HCT116 (cell line): ENCODE measurements at places on chromosomes 11 and 22. TPM values are rescaled to one million over a fixed set of nuclear protein-coding genes. Genes with fewer than 3 reads are reported as not detected.

DNA sequence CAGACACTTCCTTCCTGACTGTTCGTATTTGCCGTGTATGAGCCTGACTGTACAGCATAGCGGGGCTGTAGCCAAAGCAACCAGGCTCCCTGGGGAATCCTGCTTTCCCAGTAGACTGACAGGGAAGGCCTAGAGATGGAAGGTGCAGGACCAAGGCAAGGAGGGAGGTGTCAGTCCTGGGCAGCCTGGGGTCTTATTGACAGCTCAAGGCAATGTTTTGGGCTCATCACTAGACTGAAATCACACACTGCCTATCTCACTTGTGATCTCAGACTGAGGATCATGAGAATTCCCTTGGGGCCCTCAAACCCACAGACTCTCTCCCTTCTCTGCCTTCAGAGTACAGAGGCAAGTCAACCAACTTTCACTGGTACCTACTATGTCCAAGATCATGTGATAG, 346.8 kb upstream of the NARS2 start:
- no peak overlapping the region for H3K4me3 ChIP-seq
- H3K27me3 ChIP-seq = peaks cover 55% of the 10 kb centered on the region
- DNase-seq = no peak
- H3K4me1 ChIP-seq = no peaks in the 10 kb centered on the region
- H3K36me3 ChIP-seq = no peaks in the 10 kb centered on the region
- H3K27ac ChIP-seq = no peak overlapping the region

DNA sequence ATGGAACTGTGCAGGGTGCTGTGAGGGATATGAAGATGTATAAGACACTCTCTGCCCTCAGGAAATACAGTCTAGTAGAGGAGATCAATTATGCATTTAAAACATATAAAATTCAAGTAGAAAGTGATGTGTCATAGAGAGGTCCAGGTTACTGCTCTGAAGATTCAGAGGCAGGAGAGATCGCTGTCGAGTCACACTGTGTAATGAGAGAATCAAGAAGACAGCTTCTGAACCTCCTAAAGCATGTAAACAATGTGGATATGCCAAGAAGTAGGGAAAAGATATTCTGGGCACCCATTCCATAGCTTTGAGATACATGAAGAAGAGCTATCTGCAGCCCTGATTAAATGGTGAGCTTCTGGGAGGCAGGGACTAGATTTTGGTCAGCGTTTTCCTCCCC, 16.7 kb downstream of the SSH3 start:
- H3K4me3 ChIP-seq = no peak overlapping the region
- no peak overlapping the region for H3K27ac ChIP-seq
- no peaks in the 10 kb centered on the region; the same call in 1 of the 2 replicates for H3K36me3 ChIP-seq
- DNase-seq = no peak
- H3K4me1 ChIP-seq = peaks cover 19% of the 10 kb centered on the region

- no peak for DNase-seq
- no peaks in the 10 kb centered on the region for H3K27me3 ChIP-seq
- no peak overlapping the region for H3K27ac ChIP-seq
- H3K4me1 ChIP-seq = no peaks in the 10 kb centered on the region
- H3K4me3 ChIP-seq = no peak overlapping the region
These were observed 47.0 kb downstream of the SBF2 start for GRCh38 chr11:10247011-10247410.

GRCh38 chr22:49151256-49152126, 676.2 kb downstream of the BRD1 start:
- DNase-seq = no peak
- H3K27me3 ChIP-seq = peaks cover 20% of the 10 kb centered on the region; the same call in 1 of the 2 replicates
- H3K4me1 ChIP-seq = no peaks in the 10 kb centered on the region
- H3K4me3 ChIP-seq = no peak overlapping the region
- no peaks in the 10 kb centered on the region for H3K36me3 ChIP-seq

Gene CBLIF
- not detected for total RNA-seq

GRCh38 chr11:27642954-27643353, 57.3 kb downstream of the BDNF start:
- no peak for DNase-seq
- H3K27me3 ChIP-seq = no peaks in the 10 kb centered on the region
- H3K4me1 ChIP-seq = no peaks in the 10 kb centered on the region

DNA sequence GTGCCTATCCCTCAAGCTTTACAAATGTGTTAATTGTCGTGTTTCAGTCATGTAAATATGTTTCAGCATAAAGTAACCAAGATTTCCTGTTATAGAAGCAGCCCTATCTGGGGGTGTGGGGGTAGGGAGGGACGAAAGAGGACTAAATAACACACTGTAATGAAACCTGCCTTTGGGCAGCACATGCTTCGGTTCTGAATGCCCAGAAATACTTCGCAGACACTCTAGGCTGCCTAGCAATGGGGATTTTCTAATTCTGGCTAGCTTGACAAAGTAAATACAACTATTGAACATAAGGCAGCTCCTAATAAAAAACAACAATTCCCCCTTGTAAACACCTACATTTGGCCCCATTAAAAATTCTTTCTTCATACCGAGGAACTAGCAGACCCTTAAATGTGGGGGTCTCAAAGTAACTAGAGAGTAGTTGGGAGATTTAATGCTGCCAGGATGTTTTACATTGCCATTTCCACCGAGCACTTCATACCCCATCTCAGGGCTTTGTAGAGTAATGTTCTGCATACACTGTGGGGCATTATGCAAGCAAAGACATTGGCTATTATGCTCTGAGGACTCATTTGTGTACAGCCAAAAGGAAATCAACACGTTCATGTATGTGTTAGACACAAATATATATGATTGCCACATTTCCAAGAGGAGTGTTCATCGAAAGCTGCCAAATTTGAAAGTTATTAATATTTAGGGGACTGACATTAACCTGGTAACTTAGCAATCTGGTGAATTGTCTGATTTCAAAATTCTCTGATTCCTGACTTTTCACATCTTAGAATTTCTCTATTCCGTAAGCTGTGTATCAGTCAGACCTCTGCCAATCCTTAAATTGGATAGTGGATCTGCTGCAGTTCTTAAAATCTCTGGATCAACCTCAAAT, 42.1 kb downstream of the PAX6 start:
- no peaks in the 10 kb centered on the region for H3K27me3 ChIP-seq
- no peaks in the 10 kb centered on the region for H3K36me3 ChIP-seq
- H3K4me1 ChIP-seq = no peaks in the 10 kb centered on the region
- no peak overlapping the region for H3K27ac ChIP-seq

Gene ANGPTL5
- total RNA-seq = not detected

Gene CEP126
- total RNA-seq = 2.0 TPM

DNA sequence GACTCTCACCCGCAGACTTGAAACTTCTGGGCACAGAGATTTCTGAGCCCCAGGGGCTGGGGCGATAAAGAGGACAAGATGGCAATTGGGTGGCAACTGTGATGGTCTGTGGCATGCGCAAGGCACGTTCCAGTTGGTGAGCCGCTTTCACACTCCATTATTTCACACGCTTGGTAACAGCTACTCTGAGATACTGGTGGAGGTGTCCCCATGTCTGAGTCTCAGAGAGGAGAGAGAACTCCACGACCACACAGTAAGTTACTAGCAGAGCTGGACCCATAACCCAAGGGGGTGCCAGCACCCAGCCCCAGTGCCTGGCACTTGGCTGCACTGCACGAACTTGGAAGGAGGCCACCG, 6.0 kb upstream of the KCNJ4 start:
- no peak for DNase-seq
- H3K4me3 ChIP-seq = peak overlapping the region; percentile 52
- no peaks in the 10 kb centered on the region for H3K36me3 ChIP-seq
- no peak overlapping the region; the same call in 1 of the 2 replicates for H3K27ac ChIP-seq

- H3K27ac ChIP-seq = no peak overlapping the region
- no peaks in the 10 kb centered on the region for H3K4me1 ChIP-seq
- H3K27me3 ChIP-seq = no peaks in the 10 kb centered on the region
- no peak for DNase-seq
These were observed 38.9 kb upstream of the GNAZ start for GRCh38 chr22:23031381-23031780.

DNA sequence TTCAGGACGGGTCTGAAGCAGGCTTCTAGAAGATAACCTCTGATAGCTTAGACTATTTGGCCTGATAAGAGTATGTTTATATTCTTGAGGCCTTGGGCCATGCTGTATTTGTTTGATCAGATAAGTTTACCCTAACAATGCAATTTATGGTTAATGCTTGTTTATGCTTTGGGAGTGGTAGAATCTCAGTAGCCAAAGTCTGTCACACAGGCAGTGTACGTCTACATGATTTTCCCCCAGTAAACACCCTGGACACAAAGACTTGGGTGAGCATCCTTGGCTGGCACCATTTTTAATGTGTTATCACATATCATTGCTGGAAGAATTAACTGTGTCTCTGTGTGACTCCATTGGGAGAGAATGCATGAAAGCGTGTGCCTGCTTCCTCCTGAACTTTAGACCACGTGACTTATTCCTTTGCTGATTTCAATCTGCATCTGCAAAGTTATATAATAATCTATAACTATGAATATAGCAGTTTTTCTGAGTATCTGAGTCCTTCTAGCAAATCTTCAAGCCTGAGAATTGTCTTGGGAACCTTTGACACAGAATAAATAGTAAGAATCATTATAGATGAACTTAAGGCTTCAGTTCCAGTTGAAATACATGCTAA, 172.4 kb downstream of the CASP12 start:
- no peak for DNase-seq
- H3K4me1 ChIP-seq = no peaks in the 10 kb centered on the region
- H3K27me3 ChIP-seq = no peaks in the 10 kb centered on the region
- no peaks in the 10 kb centered on the region for H3K36me3 ChIP-seq
- H3K4me3 ChIP-seq = no peak overlapping the region

DNA sequence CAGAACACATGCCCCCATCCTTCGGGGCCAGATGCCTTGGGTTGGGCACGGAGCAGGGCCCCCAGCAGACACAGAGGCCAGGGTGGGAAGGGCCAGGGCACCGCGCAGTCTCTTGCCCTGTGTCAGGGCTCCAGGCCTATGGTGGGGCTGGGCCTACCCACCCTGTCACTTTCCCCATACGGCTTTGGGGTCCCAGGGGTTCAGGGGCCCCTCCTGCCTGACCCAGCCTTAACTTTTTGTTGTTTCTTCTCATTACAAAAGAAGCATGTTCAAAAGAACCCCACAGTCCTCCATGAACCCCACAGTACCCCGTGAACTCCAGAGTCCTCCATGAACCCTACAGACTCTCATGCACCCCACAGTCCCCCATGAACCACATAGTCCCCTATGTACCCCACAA, 33.0 kb upstream of the CCDC188 start:
- no peaks in the 10 kb centered on the region for H3K4me1 ChIP-seq
- no peaks in the 10 kb centered on the region for H3K27me3 ChIP-seq
- no peak overlapping the region for H3K27ac ChIP-seq
- no peak overlapping the region for H3K4me3 ChIP-seq
- DNase-seq = no peak

- H3K4me3 ChIP-seq = no peak overlapping the region
- no peak for DNase-seq
- no peaks in the 10 kb centered on the region for H3K4me1 ChIP-seq
- no peak overlapping the region for H3K27ac ChIP-seq
- H3K36me3 ChIP-seq = no peaks in the 10 kb centered on the region
These were observed 163.2 kb downstream of the CHST1 start for GRCh38 chr11:45502226-45502545.

DNA sequence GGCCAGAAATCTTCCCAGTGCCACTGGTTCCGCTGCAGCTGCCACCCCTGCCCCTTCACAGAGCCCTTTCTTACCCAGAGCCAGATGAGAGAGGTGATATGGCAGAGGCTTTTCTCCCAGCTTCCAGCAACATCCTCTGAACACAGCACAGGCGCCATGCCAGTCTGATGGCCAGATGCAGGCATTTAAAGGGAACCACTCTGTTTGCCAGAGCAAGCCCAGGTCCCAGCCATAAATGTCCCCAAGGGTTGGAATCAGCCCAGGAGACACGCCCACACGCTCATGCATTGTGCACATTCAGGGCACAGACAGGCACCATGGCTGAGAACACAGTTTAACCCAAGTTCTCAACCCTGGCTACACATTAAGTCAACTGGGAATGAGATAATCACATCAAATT, 114.3 kb upstream of the CSNK2A3 start:
- H3K4me1 ChIP-seq = no peaks in the 10 kb centered on the region
- no peak for DNase-seq
- H3K36me3 ChIP-seq = no peaks in the 10 kb centered on the region
- H3K4me3 ChIP-seq = no peak overlapping the region
- H3K27me3 ChIP-seq = no peaks in the 10 kb centered on the region

GRCh38 chr11:73157101-73158010, 15.2 kb upstream of the FCHSD2 start:
- H3K4me1 ChIP-seq = peaks cover 9% of the 10 kb centered on the region; the same call in 1 of the 2 replicates
- H3K27me3 ChIP-seq = no peaks in the 10 kb centered on the region
- H3K27ac ChIP-seq = no peak overlapping the region
- H3K4me3 ChIP-seq = no peak overlapping the region

GRCh38 chr11:1073261-1073724, 1.4 kb upstream of the MUC2 start:
- H3K36me3 ChIP-seq = no peaks in the 10 kb centered on the region
- peak; percentile 4 for DNase-seq
- peaks cover 19% of the 10 kb centered on the region for H3K4me1 ChIP-seq
- no peak overlapping the region for H3K4me3 ChIP-seq
- H3K27me3 ChIP-seq = no peaks in the 10 kb centered on the region
- H3K27ac ChIP-seq = peak overlapping the region; percentile 42; the same call in 1 of the 2 replicates

DNA sequence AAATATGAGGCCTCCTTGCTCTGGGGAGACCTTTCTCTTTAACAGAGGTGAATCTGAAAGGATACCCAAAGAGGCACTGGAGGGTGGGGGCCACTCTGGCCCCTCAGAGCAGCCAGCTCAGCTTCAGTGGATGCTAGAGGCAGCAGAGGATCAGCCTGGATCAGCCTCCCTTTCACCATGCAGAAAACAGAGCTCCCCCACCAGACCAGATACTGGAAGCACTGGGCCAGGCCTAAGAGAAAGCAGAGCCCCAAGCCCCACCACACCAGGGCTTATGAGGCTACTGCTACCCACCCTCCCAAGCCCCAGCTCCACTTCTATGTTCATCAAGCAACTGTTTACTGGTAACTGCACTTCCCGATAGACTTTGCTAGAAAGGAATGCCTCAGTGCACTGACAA, 4.0 kb upstream of the SLC43A3 start:
- DNase-seq = no peak
- H3K36me3 ChIP-seq = no peaks in the 10 kb centered on the region
- no peak overlapping the region for H3K27ac ChIP-seq
- no peak overlapping the region for H3K4me3 ChIP-seq
- peaks cover 6% of the 10 kb centered on the region for H3K4me1 ChIP-seq

Gene PSMD13
- total RNA-seq = 179 TPM

DNA sequence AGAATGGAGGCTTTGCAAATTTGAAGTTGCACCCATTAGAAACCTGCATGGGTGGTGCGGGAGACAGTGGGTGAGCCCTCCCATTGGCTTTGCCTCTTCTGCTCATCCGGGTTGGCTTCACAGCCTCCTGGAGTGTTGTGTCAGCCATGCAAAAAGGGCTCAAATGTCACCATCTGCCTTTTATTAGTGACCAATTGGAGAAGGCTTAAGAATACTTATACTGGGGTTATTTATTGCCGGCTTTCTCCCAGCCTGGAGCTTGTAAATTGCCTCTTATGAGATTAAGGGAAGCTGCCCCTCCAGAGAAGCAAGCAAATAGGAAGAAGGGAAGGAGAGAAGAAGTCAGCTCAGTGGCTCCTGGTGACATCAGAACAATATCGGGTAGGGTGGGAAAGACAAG, 182.6 kb downstream of the ST3GAL4 start:
- no peak overlapping the region for H3K27ac ChIP-seq
- H3K4me1 ChIP-seq = no peaks in the 10 kb centered on the region
- peaks cover 57% of the 10 kb centered on the region for H3K27me3 ChIP-seq
- no peaks in the 10 kb centered on the region for H3K36me3 ChIP-seq
